ENCODE measurements at places on chromosomes 5 and 9. TPM values are rescaled to one million over a fixed set of nuclear protein-coding genes. Genes with fewer than 3 reads are reported as not detected.

- DNase-seq = peak; percentile 42
Observed at GRCh38 chr5:10250806-10251276, 761 bp downstream of the CCT5 start.

- DNase-seq = no peak
Observed at GRCh38 chr9:123046406-123047195, 13.1 kb downstream of the GPR21 start.

GRCh38 chr5:121189342-121190305, 662.1 kb upstream of the FTMT start:
- no peak for DNase-seq

DNA sequence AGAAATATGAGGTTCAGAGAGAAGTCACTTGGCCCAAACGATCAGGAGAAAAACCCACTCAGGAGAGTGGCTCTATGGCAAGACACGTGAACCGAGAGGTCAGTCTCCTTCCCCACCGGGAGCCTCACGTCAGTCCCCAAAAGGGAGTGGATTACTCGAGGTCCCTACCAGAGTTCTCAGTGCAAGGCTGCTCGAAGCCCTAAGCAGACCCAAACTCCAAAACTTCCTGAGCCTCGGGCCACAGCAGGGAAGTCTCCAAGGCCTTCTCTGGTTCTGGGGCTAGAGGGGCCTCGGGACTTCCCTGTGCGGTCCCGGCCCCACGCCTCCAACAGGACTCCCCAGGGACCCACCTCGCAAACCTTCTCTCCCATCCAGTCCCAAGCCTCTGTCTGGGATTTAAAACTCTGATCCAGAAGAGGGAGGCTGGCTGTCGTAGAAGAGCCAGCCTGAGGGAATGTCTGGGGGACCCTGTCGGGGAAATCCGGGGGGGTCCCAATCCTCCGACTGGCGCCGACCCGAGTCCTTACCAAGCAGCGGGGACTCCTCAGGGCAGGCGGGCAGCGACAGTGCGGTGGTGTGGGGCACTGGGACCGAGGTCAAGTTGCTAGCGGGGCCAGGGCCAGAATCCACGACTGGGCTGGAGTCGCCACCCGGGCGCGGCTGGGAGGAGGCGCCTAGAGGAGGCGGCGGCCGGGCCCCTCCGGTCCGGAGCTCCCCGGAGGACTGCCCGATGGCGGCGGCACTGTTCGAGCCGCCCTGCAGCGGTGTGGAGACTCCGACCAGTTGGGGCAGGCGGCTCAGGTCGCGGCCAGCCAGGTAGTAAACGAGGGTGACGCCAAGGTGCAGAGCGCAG, 679 bp downstream of the B4GALT1 start:
- DNase-seq = peak; percentile 82

- no peak for DNase-seq
Observed at GRCh38 chr5:114839360-114839759, 330.3 kb downstream of the TRIM36 start.

DNA sequence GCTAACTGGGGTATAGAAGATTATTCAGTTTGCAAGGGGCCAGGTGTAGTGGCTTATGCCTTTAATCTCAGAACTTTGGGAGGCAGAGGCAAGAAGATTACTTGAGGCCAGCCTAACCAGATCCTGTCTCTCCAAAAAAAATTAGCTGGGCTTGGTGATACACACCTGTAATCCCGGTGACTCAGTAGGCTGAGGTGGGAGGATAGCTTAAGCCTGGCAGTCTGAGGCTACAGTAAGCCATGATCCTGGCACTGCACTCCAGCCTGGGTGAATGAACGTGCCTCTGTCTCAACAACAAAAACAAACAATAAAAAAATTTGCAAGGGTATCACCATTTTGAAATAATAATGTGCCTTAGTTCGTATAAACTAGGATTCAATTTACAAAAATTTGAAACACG, 51.3 kb downstream of the BAAT start:
- no peak for DNase-seq

DNA sequence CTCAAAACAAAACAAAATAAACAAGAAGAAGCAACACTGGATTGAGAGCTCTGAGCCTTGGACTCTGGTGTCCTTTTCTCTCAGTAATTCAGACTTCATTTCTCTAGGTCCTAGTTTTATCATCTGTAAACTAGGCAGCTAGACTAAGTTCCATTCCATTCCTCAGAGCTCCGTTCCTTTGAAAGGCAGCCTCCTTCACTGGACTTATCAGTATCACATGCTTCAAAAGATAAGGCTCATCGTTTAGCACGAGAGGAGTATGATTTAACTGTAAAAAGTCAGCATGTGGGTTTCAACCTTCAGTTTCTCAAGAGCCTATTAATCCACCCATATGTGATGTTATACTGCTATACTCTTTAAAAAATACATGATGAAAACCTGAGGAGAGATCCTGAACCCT, 1.6 kb downstream of the ATP10B start:
- DNase-seq = no peak

GRCh38 chr5:16051246-16051755, 128.3 kb downstream of the MARCHF11 start:
- DNase-seq = no peak

DNA sequence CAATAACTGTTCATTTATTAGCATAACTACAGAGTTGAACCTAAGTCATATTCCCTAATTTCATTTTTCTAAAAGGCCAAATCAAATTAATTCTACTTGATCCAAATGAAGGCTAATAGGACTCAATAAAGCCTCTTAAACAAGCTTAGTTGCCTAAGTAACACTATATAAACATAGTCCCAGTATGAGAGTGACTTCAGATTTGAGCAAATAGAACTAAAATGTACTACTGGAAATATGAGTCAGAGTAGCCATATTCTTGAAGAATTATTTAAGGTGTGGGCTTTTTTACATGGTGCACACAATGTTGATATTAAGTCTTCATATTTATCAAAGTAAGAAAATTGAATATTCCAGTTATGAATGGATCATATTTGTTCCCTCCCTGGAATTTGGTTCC, 872.3 kb downstream of the MAT2B start:
- DNase-seq = no peak

Gene SEMA6A
- 207 TPM for total RNA-seq

DNA sequence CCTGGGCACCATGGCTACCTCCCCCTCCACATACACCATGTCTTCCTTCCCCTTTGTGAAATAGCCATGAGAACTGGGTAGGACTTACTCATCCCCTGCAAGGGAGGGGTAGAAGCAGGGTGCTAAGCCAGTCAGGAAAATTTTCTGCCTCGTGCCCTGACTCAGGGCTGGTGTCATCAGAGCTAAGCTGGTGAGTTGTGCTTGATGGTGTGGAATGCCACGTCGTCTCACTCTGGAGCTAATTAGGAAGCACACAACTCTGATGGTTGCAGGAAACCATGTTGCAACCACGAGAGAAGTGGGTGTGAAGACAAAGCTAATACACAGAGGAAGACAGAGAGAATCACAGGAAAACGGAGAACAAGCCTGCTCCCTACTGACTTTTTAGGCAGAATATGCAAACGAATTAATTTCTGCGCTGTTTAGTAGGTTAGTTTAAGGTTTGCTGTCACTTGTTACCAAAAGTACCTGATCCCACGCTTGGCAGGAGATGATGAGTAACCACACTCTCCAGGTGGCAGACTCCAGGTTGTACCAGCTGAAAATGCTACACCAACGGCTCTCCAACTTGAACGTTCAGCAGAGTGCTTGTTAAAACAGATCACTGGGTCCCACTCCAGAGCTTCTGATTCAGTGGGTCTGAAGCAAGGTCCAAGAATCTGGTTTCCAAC, 54.5 kb downstream of the STK10 start:
- DNase-seq = no peak

GRCh38 chr9:136045595-136046553, 49.2 kb downstream of the NACC2 start:
- DNase-seq = peak; percentile 62

Gene NMUR2
- not detected for total RNA-seq

Gene MEIKIN
- total RNA-seq = not detected

Gene TMEM161B
- total RNA-seq = 12.2 TPM

- DNase-seq = no peak
Observed at GRCh38 chr5:151382576-151382975, 35.2 kb upstream of the SLC36A2 start.

- DNase-seq = peak; percentile 77
Observed at GRCh38 chr9:127724012-127724411, 8.1 kb downstream of the TTC16 start.

DNA sequence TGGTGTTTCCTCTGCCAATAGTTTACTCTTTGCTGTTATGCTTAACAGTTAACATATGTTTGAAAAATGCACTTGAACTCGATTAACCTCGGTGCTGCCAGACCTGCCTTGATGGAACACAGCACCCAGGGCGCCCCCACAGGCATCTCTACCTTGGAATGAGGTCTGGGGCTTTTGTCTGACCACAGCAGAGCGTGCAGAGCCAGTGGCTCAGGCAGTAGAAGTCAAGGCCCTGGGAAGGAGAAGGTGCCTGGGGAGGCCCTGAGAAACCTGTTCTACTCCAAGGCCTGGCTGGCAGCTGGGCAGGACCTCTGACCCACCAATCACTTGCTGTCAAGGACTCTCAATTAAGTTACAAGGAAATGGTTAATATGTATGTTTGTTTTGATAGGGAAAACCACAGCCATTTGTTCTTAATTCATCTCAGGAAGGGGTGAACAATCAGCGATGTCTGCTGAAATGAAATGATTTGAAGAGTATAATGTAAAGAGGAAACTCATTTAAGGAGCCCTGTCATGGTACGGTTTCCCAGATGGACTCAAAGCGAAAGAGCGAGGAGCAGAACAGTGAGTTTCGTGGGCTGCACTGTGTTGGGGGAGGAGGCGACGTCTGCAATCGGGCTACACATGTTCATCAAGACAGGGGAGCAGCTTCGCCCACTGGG, 21.9 kb downstream of the MACROH2A1 start:
- no peak for DNase-seq

GRCh38 chr9:110784309-110784708, 115.7 kb downstream of the MUSK start:
- DNase-seq = no peak

Gene RNF183
- total RNA-seq = not detected

DNA sequence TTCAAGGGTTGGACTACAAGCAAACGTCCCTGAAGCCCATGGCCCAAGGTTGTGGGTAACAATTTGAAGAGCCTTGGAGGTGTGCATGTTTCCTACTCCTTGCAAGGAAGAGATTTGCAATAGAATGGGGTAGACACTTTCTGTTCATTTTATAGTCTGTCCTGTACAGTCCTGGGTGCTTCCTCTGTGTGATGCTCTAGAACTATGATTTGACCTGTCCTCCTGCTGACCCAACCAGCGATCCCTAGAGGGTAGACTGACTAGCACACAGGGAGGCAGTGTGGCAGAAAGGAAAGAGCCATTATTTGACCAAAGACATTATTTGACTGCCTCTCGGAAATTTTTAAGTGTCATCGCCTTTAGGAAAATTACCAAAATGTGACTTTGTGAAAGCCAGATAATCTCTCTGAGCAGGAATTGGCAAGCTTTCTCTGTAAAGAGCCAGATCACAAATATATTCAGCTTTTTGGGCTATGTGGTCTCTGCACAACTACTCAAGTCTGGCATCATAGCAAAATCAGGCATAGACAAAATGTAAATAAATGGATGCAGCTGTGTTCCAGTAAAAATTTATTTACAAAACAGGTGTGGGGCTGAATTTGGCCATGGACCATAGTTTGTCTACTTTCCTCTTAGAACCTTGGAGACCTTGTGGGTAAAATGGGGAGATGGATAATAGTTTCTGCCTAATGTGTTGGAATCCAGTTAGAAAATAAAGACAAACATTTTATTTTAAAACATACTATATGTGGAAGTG, 106.8 kb downstream of the DMRT2 start:
- no peak for DNase-seq

DNA sequence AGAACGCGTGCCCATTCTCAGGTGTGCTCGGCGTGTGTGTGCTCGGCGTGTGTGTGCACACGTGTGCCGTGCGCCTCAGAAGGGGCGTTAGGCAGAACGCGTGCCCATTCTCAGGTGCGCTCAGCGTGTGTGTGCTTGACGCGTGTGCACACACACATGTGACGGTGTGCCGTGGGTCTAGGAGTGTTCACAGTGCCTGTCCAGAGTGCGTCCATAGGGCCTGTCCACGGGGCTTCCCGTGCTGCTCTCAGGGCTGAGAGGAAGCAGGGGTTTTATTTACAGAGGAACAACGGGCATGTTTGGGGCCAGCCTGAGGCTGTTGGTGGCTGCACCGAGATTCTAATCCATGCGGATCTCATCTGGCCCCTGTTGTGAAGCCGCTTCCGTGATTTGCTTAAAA, 14.2 kb upstream of the AHRR start:
- DNase-seq = peak; percentile 38

GRCh38 chr5:51598026-51598425, 214.8 kb downstream of the ISL1 start:
- no peak for DNase-seq

DNA sequence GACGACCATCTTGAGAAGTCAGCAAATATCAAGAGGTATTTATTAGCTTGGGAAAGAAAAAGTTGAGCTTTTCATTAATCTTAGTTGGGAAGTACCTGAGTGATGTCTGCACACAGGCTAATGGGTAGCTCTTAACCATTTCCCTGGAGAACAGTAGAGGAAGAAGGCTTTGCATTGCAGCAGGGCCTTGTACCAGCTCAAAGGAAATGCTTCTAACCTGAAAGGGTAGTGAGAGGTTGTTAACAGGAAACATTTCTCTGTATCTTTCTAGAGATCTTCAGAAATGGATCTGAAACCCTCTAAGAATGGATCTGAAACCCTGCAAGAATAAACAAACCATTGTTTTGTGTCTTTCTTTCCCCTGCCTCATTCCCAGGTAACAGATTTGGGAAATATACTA, 393.3 kb downstream of the PLK2 start:
- DNase-seq = no peak

DNA sequence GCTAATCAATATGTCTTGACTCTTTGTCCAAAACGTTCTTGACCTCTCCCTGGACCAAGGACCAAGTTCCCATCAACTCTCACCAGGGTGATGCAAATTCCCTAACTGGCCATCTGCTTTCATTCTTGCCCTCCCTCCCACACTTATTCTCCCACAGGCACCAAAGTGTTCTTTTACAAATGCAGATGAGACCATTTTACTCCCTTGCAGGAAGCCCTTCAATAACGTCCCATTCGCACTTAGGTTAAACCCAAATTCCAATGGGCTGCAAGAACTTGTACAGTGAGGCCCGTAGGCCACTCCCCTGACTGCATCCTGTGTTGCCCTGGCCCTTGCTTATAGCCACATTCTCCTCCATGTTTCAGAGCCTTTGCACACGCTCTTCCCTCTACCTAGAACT, 7.3 kb downstream of the ARAP3 start:
- DNase-seq = peak; percentile 73

GRCh38 chr5:62731022-62731421, 152.4 kb downstream of the LRRC70 start:
- DNase-seq = no peak

DNA sequence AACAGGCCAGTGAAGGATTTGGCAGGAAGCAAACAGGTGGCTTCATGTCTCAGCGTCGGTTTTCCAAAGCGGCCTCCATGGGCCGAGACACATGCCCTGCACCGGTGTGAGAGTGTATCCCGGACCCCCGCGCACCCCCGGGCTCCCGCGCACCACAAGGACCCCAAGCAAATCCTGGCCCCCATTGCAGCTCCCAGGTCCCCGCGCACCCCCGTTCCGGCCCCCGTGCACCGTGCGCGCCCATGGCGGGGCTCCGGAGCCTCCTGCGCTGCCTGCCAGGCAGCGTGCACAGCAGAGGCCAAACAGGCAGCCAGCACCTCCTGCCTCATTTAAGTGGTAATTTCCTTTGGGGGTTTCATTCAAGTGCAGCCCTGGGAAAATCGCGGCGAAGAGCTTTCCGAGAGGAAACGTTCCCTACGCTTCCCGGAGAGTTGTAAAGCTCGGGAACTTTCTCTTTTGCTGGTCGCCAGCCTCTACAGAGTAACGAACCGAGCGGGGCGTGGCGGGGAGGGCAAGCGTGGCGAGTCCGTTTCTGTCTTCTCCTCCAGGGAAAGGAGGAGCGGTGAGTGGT, 145.5 kb upstream of the SLC24A2 start:
- peak; percentile 75 for DNase-seq
